ENCODE measurements at places on chromosomes 4 and X. TPM values are rescaled to one million over a fixed set of nuclear protein-coding genes. Genes with fewer than 3 reads are reported as not detected.
A peak's percentile ranks its signal among the peaks of the same experiment; 100 is the strongest.

Gene TSC22D3
- 1.0 TPM for polyA plus RNA-seq

Gene FSTL5
- polyA plus RNA-seq = 0.20 TPM

- H3K27me3 ChIP-seq = no peaks in the 10 kb centered on the region
- no peak overlapping the region for H3K27ac ChIP-seq
- H3K4me3 ChIP-seq = no peak overlapping the region
These were observed 23.6 kb downstream of the NUDT9 start for GRCh38 chr4:87445964-87446363.

DNA sequence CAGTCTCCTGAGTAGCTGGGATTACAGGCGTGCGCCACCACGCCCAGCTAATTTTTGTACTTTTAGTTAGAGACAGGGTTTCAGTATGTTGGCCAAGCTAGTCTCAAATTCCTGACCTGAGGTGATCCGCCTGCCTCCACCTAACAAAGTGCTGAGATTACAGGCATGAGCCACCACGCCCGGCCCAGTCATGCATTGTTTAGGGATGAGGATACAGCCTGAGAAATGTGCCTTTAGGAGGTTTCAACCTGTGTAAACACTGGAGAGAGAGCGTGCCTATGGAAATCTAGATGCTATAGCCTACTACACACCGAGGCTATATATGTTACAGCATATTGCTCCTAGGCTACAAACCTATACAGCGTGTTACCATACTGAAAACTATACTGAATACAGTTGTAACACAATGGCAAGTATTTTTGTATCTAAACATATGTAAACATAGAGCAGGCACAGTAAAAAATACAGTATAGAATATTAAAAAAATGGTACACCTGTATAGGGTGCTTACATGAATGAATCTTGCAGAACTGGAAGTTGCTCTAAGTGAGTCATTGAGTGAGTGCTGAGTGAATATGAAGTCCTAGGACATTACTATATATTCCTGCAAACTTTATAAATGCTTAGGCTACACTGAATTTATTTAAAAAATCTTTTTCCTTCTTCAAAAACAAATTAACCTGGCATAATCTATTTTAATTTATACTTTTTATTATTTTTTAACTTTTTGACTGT lies 588.2 kb upstream of the ADGRL3 start:
- DNase-seq = no peak
- H3K4me3 ChIP-seq = no peak overlapping the region
- H3K27ac ChIP-seq = no peak overlapping the region
- no peaks in the 10 kb centered on the region for H3K4me1 ChIP-seq
- H3K36me3 ChIP-seq = no peaks in the 10 kb centered on the region

- no peaks in the 10 kb centered on the region for H3K27me3 ChIP-seq
- H3K4me1 ChIP-seq = no peaks in the 10 kb centered on the region
- H3K4me3 ChIP-seq = no peak overlapping the region
- H3K36me3 ChIP-seq = no peaks in the 10 kb centered on the region
These were observed 62.2 kb upstream of the SPANXD start for GRCh38 chrX:141760761-141761160.

DNA sequence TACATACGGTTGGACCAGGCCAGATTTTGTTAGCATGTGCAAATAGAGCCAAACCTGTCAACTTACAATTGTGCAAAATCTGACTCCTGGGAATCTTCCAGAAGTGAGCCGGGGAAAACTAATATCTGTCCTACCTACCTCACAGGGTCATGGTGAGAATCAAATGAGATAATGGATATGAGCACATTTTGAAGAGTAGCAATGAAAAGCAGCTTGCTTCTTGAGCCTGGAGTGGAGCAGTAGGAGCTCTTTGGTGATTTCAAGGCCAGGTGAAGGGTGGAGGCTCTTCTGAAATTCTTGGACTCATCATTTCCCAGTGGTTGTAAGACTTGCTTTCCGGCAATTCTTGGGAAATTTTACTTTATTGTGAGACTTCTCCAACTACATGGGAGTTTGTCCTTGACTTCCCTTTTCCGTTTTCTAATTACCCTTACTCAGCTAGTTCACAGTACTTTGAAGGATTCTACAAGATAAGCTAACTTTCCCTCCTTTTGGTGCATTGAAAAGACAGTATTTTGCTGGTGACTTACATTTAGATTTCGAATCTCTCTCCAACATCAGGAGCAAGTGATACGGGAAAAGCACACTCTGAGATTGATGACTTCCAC lies 12.2 kb downstream of the PLAC1 start:
- no peak overlapping the region for H3K27ac ChIP-seq
- H3K27me3 ChIP-seq = no peaks in the 10 kb centered on the region
- no peak for DNase-seq

GRCh38 chr4:53132132-53132891 lies 233.5 kb downstream of the SCFD2 start:
- H3K4me1 ChIP-seq = no peaks in the 10 kb centered on the region
- no peaks in the 10 kb centered on the region for H3K27me3 ChIP-seq
- H3K4me3 ChIP-seq = no peak overlapping the region

DNA sequence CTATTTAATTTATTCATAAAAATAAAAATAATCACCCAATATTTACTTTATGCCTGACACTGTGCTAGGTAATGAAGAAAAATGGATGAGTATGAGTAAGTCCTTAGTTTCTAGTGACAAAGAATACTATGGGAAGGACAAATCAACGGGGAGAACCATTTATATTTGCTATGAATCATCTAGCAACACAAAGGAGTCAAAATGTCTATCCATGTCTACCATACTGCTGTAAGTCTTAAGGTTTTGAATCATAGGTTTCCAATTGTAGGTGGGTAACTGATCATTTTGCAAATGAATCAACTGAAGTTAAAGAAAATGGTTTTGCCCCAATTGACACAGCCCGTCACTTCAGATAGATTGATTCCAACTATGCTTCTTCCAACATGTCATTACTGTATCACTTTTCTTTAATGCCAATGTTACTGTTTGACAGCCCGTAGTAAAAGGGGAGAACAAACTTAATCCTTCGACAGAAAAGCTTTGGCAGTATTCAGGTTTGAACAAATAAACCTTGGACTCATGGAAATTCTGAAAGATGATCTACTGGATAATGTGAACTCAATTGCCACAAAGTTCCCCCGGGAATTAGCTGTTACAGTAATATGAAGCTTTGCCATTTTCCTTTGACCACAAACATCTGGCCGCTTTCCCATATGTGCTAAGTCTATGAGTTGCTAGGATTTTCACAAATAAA lies 3.2 kb downstream of the TDO2 start:
- H3K4me3 ChIP-seq = no peak overlapping the region
- no peaks in the 10 kb centered on the region for H3K4me1 ChIP-seq
- H3K36me3 ChIP-seq = no peaks in the 10 kb centered on the region
- H3K27ac ChIP-seq = no peak overlapping the region
- DNase-seq = no peak

- H3K36me3 ChIP-seq = peaks cover 47% of the 10 kb centered on the region
- no peaks in the 10 kb centered on the region for H3K4me1 ChIP-seq
- DNase-seq = no peak
These were observed 22.1 kb downstream of the ANXA5 start for GRCh38 chr4:121674696-121675095.

GRCh38 chrX:21885568-21885967 lies 29.8 kb downstream of the YY2 start:
- no peaks in the 10 kb centered on the region for H3K36me3 ChIP-seq
- H3K4me3 ChIP-seq = no peak overlapping the region
- DNase-seq = no peak
- H3K4me1 ChIP-seq = no peaks in the 10 kb centered on the region
- H3K27ac ChIP-seq = no peak overlapping the region

- no peak overlapping the region for H3K27ac ChIP-seq
- H3K27me3 ChIP-seq = no peaks in the 10 kb centered on the region
These were observed 38.6 kb upstream of the MSMO1 start for GRCh38 chr4:165288639-165289422.

DNA sequence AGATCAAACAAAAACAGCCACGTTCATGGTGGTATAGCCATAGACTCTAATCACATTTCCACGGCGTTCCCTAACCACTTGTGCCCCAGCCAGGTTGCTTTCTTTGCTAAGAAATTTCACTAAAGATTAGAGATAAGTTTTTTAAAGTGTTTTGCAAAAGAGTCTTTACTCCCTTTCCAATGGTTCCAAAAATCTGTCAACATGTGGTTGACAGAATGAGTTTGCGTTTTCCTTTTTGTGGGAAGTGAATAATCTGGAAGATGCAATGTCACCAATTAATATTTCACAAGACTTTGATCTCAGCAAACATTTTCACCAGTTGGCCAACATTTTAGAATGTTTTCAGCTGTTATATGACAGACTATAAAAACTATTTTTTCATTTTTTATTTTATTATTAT lies 35.3 kb downstream of the CXCL1 start:
- no peak overlapping the region for H3K4me3 ChIP-seq
- no peak overlapping the region for H3K27ac ChIP-seq
- no peaks in the 10 kb centered on the region for H3K36me3 ChIP-seq
- H3K4me1 ChIP-seq = no peaks in the 10 kb centered on the region
- DNase-seq = peak; percentile 13

GRCh38 chr4:38514465-38515146 lies 149.4 kb upstream of the KLF3 start:
- no peak for DNase-seq
- no peak overlapping the region for H3K27ac ChIP-seq
- no peak overlapping the region for H3K4me3 ChIP-seq
- no peaks in the 10 kb centered on the region for H3K36me3 ChIP-seq
- H3K27me3 ChIP-seq = no peaks in the 10 kb centered on the region

DNA sequence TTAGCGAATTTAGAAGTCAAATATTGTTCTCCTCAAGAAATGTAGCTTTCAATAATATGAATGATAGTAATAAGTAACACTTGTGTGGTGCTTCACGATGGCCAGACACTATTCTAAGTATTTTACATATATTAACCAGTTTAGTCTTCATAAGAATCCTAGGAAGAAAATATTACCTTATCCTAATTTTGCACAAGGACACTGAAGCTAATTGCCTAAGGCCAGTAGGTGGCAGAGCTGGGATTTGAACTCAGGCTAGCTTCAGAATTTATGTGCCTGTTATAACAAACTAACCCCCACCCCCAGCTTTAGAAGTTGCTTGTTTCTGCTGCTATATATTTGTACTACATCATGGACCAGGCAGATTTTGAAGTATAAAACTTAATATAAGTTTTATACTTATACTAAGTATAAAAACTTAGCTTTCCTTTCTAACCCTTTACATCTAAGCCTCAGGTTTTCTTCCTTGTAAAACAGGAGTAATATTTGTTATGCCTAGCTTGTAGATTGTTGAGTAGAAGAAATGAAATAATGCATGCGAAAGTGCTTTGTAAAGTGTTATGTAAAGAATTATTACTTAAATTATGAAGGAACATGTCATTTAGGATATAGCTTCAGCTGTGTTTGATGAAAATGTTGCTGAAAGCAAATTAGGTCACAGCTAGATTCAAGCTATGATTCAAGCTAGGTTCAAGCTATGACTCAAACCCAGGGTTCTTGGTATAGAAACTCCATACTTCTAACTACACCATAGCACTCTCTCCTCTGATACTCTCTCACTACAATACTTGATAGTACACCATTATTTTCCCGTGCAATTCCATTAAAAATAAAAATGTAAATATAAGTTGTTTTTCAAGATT lies 4.2 kb upstream of the CDS1 start:
- no peak overlapping the region for H3K4me3 ChIP-seq
- peak; percentile 13 for DNase-seq
- H3K27ac ChIP-seq = no peak overlapping the region

DNA sequence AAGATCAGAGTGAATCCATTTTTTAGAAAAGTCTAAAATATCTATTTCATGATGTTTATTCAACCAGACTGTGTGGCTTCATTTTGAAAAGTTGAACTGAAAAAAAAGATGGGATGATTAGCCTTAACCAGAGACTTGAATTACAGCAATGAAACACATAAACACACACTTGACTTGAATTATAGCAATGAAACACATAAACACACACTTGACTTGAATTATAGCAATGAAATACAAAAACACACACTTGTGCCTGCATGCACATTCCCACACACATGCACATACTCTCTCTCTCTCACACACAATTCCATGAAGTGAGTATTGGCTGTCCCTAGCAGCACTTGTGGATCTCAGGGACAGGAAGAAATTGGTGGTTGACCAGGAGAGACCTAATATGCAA lies 286.8 kb downstream of the USP46 start:
- H3K4me1 ChIP-seq = no peaks in the 10 kb centered on the region
- H3K36me3 ChIP-seq = no peaks in the 10 kb centered on the region
- H3K4me3 ChIP-seq = no peak overlapping the region
- H3K27me3 ChIP-seq = no peaks in the 10 kb centered on the region
- H3K27ac ChIP-seq = no peak overlapping the region

Gene PHEX
- not detected for polyA plus RNA-seq

GRCh38 chrX:153689654-153690465 lies 2.1 kb downstream of the SLC6A8 start:
- H3K4me3 ChIP-seq = peak overlapping the region; percentile 39
- H3K27me3 ChIP-seq = no peaks in the 10 kb centered on the region
- H3K36me3 ChIP-seq = peaks cover 46% of the 10 kb centered on the region
- H3K4me1 ChIP-seq = peaks cover 16% of the 10 kb centered on the region
- peak; percentile 56 for DNase-seq

- no peak for DNase-seq
- no peaks in the 10 kb centered on the region for H3K36me3 ChIP-seq
- no peak overlapping the region for H3K27ac ChIP-seq
- no peaks in the 10 kb centered on the region for H3K4me1 ChIP-seq
- no peak overlapping the region for H3K4me3 ChIP-seq
These were observed 37.3 kb downstream of the HERC6 start for GRCh38 chr4:88415982-88416381.

Gene POU3F4
- not detected for polyA plus RNA-seq

GRCh38 chrX:9853307-9853706 lies 67.1 kb downstream of the SHROOM2 start:
- no peak for DNase-seq
- H3K4me3 ChIP-seq = no peak overlapping the region
- no peaks in the 10 kb centered on the region for H3K36me3 ChIP-seq
- no peak overlapping the region for H3K27ac ChIP-seq
- H3K4me1 ChIP-seq = no peaks in the 10 kb centered on the region

DNA sequence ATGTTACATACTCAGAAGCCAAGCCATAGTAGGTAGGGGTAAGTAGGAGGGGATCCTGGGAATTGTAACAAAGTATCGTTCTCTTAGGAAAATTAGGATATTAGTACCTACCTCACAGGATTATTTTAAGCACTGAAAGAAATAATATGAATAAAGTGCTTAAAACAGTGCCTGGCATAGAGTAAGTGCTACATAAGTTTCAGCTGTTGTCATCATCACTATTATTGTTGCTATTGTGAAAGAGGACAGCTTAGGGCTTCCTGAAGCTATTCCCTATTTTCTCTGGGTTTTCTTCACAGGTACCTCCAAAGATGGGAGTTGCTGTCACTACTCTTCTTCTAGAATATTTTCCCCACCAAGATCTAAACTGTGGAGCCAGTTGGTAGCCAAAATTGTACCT lies 443.7 kb upstream of the FGF16 start:
- H3K27ac ChIP-seq = no peak overlapping the region
- H3K27me3 ChIP-seq = no peaks in the 10 kb centered on the region
- H3K36me3 ChIP-seq = no peaks in the 10 kb centered on the region
- H3K4me1 ChIP-seq = no peaks in the 10 kb centered on the region

GRCh38 chrX:113548308-113549015 lies 707.8 kb upstream of the AMOT start:
- DNase-seq = no peak
- no peak overlapping the region for H3K27ac ChIP-seq
- no peaks in the 10 kb centered on the region for H3K36me3 ChIP-seq
- H3K4me1 ChIP-seq = no peaks in the 10 kb centered on the region
- no peaks in the 10 kb centered on the region for H3K27me3 ChIP-seq

Gene NKX6-1
- not detected for polyA plus RNA-seq

GRCh38 chr4:48905363-48906015 lies 1.1 kb downstream of the OCIAD2 start:
- no peak overlapping the region for H3K4me3 ChIP-seq
- H3K27ac ChIP-seq = no peak overlapping the region
- no peaks in the 10 kb centered on the region for H3K4me1 ChIP-seq
- no peaks in the 10 kb centered on the region for H3K27me3 ChIP-seq
- H3K36me3 ChIP-seq = no peaks in the 10 kb centered on the region
- DNase-seq = no peak
